Ammon's horn (tissue), 1 donor: ENCODE measurements at places on chromosomes 5 and 9.

DNA sequence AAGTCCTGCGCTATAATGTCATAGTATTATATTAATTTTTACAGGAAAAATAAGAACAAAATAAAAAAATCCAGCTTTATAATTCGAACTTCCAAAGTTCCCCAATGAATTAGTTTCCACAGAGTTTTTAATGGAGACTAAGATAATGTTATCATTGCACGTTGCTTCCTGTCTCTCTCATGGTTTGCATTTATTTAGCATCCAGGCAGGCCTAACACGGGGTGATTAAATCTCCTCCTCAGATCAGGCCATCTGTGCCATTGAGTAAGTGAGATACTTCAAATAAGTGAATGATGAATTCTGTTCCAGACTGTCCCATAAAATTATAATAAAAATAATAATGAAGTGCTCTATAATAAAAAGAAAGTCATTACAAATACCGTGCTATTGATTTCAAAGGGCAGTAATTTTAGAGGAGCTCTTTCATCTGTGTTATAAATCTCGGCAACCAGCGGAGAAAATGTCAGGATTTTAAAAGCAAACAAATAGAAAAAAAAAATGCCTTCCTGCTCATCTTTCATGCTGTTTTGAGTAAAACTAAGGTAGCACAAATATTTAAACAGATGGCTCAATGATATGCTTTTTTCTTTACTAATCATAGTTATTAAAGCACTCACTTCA lies 570.6 kb upstream of the ZNF608 start:
- DNase-seq: peak; percentile 29

- DNase-seq: peak; percentile 19
Measured at GRCh38 chr9:99565203-99565602, 256.5 kb upstream of the NR4A3 start.

GRCh38 chr5:14492331-14492964 lies 89.1 kb upstream of the OTULINL start:
- DNase-seq: no peak

DNA sequence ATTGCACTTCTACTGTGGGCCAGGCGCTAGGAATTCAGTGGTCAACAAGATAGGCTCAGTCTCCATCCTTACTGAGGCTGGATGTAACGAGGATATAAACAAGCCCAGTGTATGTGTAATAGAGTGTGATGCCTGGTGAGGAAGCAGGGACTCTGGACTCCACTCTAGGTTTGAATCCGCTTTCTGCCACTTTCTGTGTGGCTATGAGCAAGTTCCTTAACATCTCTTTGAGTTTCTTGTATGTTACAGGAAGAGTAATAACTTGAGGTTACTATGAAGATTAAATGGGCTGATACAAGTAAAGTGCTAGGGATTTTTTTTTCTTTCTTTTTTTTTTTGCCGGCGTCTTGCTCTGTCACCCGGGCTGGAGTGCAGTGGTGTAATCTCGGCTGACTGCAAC lies 12.4 kb downstream of the DOCK2 start:
- no peak for DNase-seq

GRCh38 chr9:98321269-98321668 lies 65.8 kb upstream of the TBC1D2 start:
- no peak for DNase-seq

GRCh38 chr5:73039082-73039481 lies 81.3 kb upstream of the TMEM171 start:
- no peak for DNase-seq

GRCh38 chr5:168654211-168654721 lies 75.1 kb upstream of the PANK3 start:
- peak; percentile 23 for DNase-seq

DNA sequence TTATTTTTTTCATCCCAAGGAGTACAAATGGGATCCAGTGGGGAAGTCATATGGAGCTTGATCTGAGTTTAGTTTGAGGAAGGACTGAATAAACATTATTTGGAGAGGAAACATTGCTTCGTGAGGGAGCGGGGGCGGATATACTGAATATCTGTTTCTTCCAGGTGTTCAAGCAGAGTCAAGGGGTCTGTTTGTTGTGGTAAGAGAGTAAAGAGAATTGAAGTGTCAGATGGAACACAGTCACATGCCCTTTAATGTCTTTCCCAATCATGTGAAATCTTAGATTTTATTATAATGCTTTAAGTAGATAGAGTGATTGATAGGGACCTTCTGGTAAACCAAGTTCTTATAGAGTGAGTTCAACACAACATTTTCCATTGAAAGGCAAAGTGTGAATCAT lies 33.7 kb downstream of the DDX46 start:
- DNase-seq: no peak

DNA sequence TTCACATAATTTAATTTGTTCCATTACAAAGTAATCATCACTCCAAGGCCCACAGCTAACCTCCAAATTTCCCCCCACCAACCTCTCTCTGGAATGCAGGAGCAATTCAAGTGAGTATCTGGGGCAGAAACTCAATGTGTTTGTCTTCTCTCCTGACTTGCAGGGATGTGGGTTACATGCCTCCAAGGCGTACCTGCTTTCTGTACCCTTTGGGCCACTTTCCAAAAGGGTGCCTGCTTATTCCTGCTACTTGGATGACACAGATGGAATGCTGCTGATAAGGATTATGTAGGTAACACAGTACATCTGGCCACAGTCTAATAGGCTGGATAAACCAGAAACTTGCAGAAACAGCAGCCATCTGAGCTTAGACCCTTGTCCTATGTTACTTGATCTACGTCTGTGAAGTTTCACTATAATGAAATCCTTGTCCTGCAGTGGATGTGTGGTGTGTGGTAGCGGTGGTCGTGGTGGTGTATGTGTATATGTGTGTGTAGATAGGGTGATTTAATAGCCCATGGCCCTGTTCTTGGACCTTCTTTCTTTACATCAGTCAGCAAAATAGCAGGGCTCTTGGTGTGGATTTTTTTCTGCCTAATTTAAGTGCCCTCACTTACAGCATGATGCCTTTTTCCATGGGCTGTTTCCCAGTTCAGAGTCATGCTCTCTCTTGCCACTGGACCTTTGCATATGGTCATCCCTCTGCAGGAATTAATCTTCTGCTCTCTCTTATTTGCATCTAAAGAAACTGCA lies 175.9 kb downstream of the ZDHHC21 start:
- no peak for DNase-seq

DNA sequence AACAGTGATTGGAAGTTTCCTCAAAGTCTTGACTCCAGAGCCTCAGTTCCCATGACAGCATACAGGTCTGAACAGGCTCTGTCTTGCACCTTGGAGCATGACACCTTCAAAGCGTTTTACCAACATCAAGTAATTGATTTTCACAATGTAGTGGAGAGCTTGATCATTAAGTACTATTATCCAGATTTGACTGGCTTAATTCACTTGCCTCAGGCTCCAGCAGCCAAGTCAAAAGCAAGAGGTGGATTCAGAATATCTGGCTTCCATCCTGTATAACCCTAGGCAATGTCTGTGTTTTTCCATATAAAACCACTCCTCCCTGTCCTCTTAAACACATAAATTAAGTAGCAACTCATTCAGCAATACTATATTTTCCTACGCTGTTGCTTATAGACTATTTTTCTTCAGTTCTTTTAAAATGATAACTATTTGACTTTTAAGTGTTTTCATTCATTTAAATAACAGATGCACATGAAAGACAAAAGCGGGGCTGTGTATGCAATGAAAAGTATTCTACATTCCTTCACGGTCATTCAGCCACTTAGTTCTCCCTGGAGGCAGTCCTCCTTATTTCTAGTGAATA lies 150.8 kb upstream of the RANBP3L start:
- DNase-seq: no peak

GRCh38 chr5:143156572-143156971 lies 246.9 kb downstream of the NR3C1 start:
- DNase-seq: no peak

- no peak for DNase-seq
Measured at GRCh38 chr5:86526811-86527348, 90.9 kb upstream of the COX7C start.

DNA sequence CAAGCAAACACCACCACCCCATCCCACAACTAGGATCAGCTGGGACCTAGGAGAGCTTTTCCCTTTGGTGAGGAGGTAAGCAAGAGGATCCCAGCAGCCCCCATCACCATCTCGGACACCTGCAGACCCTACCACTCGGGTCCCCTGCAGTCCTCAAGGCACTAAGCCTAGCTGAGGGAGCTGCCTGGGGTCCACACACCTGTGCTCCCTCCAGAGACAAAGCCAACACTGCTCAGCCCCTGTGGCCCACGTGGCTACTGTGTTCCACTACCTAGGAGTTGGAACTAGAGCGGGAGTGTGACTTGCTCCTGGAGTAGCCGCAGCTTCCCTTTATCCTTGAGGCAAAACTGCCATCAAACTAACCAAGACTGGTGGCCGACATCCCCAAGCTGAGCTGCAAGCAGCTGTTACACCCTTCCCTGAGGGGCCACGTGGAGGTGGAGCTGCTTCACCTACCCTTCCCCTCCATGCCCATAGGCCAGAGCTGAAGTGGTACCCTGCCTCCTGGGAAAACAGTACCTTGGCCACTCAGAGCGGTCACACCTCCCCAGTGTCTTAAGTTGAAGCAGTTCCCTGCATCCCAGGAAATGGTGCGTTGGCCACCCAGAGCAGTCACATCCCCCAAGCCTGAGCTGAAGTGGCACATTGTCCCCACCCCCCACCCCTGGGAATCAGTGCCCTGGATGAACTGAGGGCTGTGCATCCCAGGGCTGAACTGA lies 205.5 kb downstream of the CACNA1B start:
- no peak for DNase-seq

DNA sequence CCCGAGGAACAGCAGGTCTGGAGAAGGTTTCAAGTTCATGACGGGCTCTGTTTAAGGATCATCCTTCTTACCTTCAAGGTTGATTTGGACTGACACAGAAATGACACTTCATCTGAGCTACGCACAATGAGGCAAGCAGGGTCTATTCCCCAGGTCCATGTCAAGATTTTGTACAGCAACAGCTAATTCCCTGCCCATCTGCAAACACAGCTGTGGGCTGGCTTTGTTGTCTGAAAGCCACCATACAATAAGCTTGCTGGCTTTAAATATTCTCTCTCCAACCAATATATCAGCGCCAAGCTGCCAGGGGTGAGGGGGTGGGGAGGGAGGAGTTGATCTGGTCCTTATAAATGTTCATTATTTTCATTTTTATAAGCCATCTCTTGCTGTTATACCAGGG lies 92.0 kb downstream of the OTULIN start:
- DNase-seq: no peak

GRCh38 chr9:88737876-88738275 lies 202.9 kb downstream of the NXNL2 start:
- no peak for DNase-seq
